ENCODE measurements at places on chromosomes 16 and 17. TPM values are rescaled to one million over a fixed set of nuclear protein-coding genes. Genes with fewer than 3 reads are reported as not detected.

SBK1 gene
- not detected for total RNA-seq

SLC16A6 gene
- total RNA-seq = 0.09 TPM

CRISPLD2 gene
- total RNA-seq = 3.1 TPM

GPRC5B gene
- 48.9 TPM for total RNA-seq

All from bronchial smooth muscle cell (primary cell).